ENCODE measurements at places on chromosomes 3 and 15.

- no peak for DNase-seq
Observed at GRCh38 chr15:98226578-98226977, 266.1 kb downstream of the ARRDC4 start.

GRCh38 chr3:173529062-173529711 lies 131.6 kb downstream of the NLGN1 start:
- no peak for DNase-seq

DNA sequence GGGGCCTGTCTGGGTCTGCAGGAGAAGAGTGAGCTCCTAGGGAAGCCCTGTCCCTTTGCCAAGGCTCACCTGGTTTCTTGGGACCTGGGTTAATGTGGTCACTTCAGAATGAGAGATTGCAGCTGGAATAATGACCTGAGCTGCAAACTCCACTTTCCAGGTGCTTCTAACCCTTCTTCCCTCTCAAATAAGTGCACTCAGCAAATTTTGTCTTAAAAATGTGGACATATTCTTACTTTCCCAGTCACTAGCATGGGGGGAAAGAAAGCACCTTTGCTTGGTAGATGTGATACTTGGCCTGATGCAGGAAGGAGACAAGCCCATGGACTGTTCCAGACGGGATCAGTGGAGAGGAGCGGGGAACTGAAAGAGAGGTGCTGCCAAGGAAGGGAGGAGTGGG lies 38.9 kb upstream of the CDCP1 start:
- DNase-seq = no peak

DNA sequence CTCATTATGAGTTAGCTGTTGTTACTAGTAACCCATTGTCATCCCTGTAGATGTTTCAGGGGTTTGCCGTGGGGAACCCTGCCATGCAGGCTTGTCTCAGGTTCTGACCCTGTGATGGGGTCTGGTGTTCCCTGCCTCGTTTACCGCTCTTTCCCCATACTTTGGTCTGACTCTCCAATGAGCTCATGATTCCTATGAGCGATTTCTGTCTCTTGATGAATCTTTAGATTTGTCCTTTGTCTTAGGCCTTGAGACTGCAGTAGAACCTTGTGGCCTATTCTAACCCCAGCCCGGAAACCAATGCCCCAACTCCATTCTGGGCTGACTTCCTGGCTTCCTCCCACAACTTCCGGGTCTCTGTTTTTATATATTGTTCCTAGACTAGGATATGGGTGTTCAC lies 11.3 kb upstream of the IQGAP1 start:
- DNase-seq = no peak

DNA sequence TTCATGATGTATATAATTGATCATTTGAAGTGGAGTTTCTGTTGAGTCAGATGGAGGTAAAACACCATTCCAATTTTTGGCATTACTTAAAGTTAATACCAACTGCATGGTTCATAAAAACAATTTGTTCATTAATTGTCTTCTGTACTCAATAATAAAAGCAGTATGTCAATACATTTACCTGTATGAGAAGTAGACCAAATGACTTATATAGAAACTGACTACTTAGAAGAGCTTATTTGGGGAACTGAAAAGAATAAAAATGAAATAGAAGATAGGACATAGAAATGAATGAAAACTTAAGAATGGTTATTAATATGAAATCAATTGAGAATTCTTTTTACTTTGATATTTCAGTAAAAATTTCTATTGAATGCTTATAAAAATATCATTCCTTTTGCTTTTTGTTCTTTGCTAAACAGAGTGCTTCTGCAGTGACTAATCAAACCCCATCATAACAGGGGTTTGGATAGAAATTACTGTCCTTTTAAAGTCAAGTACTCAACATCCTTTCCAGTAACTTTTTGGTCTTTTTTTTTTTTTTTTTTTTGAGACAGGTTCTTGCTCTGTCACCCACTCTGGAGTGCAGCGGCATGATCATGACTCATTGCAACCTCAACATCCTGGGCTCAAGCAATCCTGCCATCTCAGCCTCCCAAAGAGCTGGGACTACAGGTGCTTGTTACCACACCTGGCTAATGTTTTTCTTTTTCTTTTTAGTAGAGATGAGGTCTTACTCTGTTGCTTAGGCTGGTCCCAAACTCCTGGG lies 6.5 kb upstream of the CRYBG3 start:
- DNase-seq = no peak
